ENCODE measurements at places on chromosomes 7 and 10. TPM values are rescaled to one million over a fixed set of nuclear protein-coding genes. Genes with fewer than 3 reads are reported as not detected.

FBXL13 gene
- total RNA-seq: 1.1 TPM

DNA sequence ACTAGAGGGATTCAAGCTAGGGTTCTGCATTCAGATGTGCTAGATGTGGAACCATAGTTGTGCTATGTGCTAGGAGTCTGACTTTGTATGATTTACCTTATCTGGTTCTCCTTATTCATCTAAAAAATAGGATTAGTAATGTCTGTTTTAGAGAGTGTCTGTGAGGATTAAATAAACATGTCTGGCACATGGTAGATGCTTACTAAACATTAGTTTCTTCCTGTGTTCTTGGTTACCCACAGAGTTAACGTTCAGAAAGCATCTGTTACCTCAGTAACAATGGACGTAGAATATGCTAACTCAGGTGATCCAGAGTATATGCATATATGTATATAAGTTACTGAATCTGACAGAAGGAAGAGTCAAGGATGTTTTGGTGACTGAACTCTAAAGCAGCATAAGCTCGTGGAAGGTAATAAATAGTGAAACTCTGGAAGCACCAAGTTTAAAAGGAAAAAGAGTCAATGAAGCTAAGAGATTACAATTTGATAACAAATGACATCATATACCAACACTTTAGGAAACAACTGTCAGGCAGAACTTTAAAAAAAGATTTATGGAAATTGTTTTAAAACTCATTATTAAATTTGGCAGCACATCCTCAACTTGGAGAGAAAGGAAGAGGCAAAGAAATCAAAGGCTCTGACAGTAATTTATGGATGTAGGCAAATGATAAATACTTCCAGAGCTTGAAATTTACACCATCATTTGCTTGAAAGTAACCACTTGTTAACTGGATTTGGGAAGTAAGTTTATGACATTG is 127.0 kb downstream of the CCNY start:
- H3K36me3 ChIP-seq: no peaks in the 10 kb centered on the region
- no peak overlapping the region for H3K27ac ChIP-seq
- peaks cover 18% of the 10 kb centered on the region for H3K4me1 ChIP-seq
- no peaks in the 10 kb centered on the region for H3K27me3 ChIP-seq

DNA sequence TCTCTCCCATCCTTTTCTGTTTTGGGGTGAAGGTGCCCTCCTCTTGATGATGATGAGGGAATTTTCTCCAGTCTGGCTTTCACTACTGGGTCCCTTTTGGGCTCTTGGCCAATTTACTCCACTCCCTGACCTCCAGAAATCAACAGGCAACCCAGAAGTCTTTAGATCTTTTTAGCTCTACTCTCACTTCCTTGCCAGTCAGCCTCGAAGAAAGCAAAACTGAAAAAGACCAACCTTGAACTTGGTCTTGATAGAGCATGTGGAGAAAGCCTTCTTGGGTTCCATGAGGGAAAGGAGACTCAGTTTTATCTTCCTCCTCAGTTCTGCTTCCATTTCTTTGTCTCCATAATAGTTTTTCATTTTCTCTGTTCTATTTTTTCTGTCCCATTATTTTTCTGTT is 91.4 kb upstream of the NPVF start:
- no peak overlapping the region for H3K4me3 ChIP-seq
- H3K4me1 ChIP-seq: peaks cover 14% of the 10 kb centered on the region
- no peak overlapping the region for H3K27ac ChIP-seq
- peaks cover 21% of the 10 kb centered on the region for H3K27me3 ChIP-seq
- no peak for DNase-seq
- H3K36me3 ChIP-seq: no peaks in the 10 kb centered on the region

SPDYE5 gene
- total RNA-seq: not detected
